ENCODE measurements at places on chromosomes 12 and 14. TPM values are rescaled to one million over a fixed set of nuclear protein-coding genes. Genes with fewer than 3 reads are reported as not detected.

Gene GARIN6
- not detected for total RNA-seq

Gene LBHD2
- 7.5 TPM for total RNA-seq

Gene GALNT9
- total RNA-seq = 14.1 TPM

Gene KRT6B
- not detected for total RNA-seq

Gene NID2
- total RNA-seq = 6.2 TPM

Gene FGF6
- total RNA-seq = not detected

Gene KIAA0586
- 6.4 TPM for total RNA-seq

Gene CD163L1
- 4.2 TPM for total RNA-seq

Gene KRT81
- not detected for total RNA-seq

All from Caki2 (cell line).